ENCODE measurements at places on chromosomes 1 and 21. TPM values are rescaled to one million over a fixed set of nuclear protein-coding genes. Genes with fewer than 3 reads are reported as not detected.

GRCh38 chr21:34704119-34704518 is 35.3 kb downstream of the CLIC6 start:
- DNase-seq, result no peak

DNA sequence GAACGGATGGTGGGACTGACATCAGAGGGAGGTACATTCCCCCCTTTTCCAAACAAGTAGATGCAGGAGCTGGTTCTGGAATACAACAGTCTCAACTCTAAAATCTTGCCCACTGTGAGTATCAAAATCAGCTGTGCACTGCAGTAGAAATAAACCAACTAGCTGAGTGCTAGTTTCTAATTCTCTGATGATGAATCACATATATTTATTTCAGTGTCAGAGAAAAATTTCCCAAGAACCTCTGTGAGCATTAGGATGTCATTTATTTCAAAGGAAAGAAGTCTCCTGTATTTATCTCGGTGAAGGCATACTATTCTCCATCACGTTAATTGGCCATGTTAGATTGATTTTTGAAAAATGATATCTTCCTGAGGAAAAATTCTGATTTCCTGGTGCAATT is 67.1 kb downstream of the LHX9 start:
- DNase-seq, result no peak

- no peak for DNase-seq
Observed at GRCh38 chr1:156894001-156894400, 483 bp downstream of the PEAR1 start.

- DNase-seq, result no peak
Observed at GRCh38 chr1:4395158-4395557, 259.3 kb upstream of the AJAP1 start.

GRCh38 chr1:38297842-38298241 is 251.2 kb upstream of the POU3F1 start:
- no peak for DNase-seq

GRCh38 chr1:63668298-63668697 is 75.1 kb downstream of the PGM1 start:
- DNase-seq, result no peak

GRCh38 chr1:171841050-171841910 is at the start of gene DNM3:
TSS of gene DNM3 (plus strand) at chr1:171841498. CDS start at chr1:171841657, 159 bp downstream.
- DNase-seq, result peak; percentile 91

GRCh38 chr1:157774412-157774811 is 2.5 kb downstream of the FCRL2 start:
- no peak for DNase-seq

DNA sequence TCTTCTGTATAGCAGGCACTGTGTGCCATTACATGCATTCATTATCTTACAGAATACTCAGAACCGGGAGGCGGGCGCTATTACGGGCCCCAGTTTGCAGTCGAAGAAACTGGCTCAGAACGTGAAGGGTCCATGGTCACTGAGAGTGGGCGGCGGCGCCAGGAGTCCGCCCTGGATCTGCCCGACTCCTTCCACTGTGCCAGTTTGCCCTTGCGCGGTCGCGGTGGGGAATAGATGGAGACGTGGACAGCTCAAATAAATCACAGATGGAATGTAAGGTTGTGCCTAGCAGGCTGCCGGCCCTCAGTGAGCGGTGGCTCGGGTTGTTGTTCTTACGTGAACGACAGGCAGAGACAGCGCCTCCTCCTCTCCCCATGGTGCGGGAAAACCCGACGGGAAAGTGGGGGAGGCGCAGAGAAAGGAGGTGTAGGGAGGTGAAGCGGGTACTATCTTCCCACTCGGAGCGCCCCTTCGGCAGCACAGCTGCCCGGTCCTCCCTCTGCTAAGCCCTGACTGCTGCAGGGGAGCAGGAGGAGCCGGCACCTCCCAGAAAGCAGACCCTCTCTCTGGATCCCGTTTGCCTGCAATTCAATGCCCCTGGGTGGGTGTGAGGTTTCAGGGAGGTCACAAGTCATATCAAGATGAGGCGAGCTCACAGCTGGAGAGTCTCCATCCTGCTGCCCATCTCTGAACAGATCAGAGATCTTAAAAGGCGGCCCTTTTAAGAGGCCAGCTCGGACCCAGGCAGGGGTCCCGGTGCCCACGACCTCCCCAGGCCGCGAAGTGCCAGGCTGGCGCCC is 1.1 kb downstream of the COL9A2 start:
- DNase-seq, result no peak

DNA sequence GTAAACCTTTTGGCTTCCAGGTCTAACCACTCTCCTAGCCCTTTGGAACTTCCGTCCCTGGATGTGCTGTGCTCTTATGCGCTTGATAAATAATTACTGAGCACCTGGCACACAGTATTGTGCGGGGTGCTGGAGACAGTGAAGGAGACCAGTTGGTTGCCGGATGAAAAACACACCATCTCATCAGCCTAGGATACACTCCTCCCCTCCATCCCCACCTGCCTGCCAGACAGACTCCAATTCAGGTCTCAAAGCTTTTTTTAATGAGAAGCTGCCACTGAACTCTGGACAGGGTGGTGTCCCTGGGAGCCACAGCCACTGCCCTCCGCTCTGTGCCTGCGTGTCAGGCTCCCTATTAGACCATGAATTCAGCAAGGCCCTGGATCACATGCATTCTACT is 9.2 kb downstream of the GNB1 start:
- no peak for DNase-seq

- DNase-seq, result no peak
Observed at GRCh38 chr1:163120372-163120771, 51.2 kb downstream of the RGS4 start.

DNA sequence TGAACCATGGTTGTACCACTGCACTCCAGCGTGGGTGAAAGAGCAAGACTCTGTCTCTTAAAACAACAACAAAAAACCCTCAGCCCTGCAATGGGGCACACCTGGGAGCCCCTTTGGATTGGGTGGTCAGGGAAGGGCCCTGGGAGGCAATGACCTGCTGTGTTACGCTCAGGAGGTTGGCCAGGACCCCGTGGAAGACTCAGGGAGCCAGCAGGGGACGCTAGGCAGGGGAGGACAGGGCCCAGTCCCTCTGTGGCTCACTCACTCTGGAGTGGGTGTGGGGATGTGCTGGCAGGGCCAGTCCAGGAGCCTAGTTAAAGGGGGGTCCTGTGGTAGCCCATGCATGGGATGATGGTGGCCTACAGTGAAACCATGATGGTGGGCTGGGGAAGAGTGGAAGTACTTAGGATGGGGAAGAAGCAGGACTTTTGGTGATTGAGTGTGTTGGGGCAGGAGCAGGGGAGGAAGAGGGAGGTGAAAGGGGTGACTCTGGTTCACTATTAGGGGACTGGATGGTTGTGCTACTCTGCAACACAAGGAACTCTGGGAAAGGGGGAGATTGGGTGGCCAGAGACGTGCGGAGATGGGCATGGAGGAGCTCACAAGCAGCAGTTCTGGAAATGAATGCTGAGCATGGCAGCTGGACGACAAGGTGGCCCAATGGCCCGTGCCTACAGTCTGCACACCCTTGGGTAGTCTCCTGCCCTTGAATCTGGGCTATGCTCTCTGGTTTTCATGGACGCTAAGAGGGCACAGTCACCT is 56.3 kb upstream of the FAM20B start:
- DNase-seq, result no peak

DNA sequence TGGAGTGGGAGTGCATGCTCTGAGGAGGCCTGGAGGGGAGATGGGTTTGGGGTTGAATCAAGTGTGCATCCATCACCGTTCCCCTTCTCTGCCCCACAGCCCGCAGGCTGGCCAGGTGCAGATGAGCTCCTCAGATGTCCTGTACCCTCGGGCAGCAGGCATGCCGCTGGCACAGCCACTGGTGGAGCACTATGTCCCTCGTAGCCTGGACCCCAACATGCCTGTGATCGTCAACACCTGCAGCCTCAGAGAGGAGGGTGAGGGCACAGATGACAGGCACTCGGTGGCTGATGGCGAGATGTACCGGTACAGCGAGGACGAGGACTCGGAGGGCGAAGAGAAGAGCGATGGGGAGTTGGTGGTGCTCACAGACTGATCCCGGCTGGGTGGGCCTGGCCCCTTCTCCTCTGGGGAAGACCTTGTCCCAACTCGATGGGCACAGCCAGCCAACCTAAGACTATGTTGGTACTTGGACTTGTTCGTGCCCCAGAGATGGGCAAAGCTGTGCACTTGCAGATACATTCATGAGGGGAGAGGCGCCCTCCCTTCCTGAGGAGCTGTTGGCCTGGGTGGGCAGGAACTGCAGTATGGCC is 26.0 kb downstream of the ETNK2 start:
- DNase-seq, result no peak

DNA sequence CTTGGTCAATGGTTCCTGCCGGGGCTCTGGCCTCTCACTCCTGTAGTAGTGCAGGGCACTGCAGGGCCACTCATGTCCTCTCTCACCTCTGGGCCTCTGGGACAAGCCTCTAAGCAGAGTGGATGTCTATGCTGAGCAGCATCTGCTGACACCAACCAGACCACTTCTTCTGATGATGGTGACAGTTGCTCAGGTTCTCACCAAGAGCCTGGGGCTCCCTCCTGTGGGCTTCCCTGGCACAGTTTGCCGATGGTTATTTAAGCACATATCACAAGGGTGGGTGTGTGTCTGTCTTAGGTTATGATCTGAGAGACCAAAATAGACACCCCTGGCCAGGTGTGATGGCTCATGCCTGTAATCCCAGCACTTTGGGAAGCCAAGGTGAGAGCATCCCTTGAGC is 17.4 kb upstream of the GPR137B start:
- no peak for DNase-seq

SMIM1 gene
- total RNA-seq, result 8.6 TPM

WARS2 gene
- 18.8 TPM for total RNA-seq

RNF223 gene
- not detected for total RNA-seq

CFAP107 gene
- not detected for total RNA-seq
